ENCODE measurements at places on chromosomes 7 and 10.

DNA sequence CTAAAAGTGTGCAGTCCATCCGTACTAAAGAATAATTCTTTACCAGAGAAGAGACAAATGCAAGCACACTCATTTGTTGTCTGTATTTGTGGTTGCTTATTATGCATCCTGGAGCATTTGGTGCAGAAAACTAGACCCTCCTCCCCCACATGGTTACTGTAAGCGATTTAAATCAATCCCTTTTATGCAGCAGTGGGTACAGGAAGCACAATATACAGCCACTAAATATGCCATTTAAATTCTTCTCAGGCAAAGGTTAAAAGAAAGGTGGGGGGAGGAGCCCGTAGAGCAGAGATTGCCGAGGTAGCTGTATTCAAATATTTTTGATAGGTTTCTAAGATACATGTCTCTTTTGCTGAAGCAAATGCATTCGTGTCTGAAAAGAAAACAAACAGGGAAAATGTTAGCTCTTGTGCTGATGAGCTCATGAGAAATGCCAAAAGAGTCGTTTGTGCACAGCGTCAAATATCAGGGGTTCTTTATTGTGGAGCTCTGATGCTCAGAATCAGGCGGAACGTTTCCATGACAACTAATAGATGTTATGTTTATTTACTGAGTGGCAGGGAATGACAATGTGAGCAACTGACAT lies 131.3 kb upstream of the NPVF start:
- no peak for ATAC-seq

DNA sequence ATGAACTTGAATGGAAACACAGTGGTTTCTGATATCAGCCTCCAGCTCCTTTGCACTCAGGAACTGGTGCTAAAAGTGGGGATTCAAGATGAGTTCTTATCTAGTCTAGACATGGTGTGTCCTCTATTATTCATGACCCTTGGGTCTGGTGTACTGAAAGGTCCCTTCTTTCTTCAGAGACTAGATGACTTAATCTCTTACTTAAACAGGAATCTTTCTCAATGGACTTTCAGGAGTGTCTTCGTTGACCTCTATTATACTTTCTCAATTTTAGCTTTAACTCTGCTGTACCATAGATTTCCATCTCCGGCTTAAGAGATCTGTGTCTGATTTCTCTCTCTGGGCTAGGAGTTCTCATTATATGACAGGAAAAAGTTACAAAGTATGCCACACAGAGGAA lies 83.5 kb upstream of the INHBA start:
- no peak for ATAC-seq

DNA sequence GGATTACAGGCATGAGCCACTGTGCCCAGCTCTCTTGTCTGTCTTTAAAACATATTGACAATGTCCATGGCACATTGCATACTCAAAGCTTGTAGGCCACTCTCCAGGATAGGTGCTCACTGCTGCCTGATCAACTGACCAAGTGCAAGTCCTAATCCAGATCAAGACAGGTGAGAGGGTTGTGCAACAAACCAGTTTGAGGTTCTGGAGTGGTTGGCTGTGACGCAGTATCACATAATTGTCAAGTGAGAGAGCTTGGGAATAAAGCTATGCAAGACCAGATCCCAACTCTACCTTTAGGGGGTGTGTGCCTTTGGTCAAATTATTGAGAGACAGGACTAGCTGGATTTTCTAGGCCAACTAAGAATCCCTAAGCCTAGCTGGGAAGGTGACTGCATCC lies 43.0 kb upstream of the OPN4 start:
- no peak for ATAC-seq

DNA sequence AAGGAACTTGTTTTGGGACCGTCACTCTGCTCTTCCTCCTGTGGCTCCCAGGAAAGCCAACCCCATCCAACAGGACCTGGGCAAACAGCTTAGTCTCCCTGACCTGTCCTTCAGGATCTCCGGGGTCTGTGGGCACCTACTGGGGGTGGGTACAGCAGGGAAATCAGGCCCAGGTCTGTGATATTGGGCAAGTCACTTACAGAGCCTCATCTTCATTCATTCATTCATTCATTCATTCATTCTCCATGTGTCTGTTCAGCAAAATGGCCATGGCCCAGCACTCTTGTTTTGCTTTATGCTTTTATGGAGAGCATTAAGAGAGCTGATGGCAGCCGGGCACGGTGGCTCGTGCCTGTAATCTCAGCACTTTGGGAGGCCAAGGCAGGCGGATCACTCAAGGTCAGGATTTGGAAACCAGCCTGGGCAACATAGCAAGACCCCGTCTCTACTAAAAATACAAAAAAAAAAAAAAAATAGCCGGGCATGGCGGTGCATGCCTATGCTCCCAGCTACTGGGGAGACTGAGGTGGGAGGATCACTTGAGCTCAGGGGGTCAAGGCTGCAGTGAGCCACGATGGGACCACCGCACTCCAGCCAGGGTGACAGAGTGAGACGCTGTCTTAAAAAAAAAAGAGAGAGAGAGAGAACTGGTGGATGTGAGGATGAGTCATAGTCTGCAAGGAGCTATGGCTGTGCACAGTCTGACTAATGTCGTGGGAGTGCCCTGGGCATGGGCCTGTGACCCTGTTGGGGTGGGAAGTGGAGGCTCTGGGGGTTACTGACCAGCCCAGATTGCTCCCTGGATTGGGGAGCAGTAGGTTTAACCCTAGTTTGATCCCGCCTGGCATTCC lies 54.3 kb downstream of the CLIP2 start:
- no peak for ATAC-seq

DNA sequence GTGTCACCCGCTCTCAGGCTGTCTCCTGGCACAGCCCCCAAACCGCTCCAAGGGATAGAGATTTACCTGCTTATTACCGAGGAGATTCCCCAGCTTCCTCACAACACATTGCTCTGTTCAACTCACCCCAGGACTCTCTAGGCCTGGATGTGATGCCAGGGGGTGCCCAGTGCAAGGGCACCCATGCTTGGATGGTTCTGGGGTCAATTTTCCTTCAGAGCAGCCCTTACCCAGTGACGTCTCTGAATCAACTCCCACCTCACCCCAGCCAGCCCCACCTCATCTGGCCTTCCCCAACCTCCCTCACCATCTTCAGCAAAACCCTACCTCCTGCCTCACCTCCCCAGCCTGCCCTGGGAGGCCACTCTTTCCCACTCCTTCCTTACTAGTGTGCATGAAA lies 951.6 kb upstream of the ZNF722 start:
- no peak for ATAC-seq

DNA sequence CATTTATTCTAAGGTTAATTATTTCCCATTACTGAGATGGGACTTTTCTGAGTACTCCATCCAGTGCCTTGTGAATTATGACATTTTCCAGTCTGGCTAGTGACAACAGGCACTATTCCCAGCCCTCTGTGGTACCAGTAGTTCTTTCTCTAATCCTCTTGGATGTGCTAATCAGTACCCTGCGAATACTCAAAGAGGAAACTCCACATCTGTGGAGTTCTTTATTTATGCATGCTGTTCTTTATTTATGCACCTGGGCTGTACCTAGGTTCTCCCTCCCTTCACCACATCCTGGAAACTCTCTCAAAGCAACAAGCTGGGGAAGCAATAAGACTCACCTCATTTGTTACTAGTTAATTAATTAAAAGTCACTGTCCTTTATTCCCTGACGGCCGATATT lies 83.5 kb downstream of the TSPAN12 start:
- ATAC-seq, result no peak

GRCh38 chr7:15336146-15336545 lies 225.7 kb downstream of the AGMO start:
- ATAC-seq, result no peak

- ATAC-seq, result no peak
Measured at GRCh38 chr10:15719899-15720634, at the start of gene ITGA8. TSS of gene ITGA8 (minus strand) at chr10:15719922. CDS start at chr10:15719771, 151 bp downstream.

- no peak for ATAC-seq
Measured at GRCh38 chr7:54394834-54395233, 147.3 kb upstream of the VSTM2A start.

GRCh38 chr10:17961551-17962422 lies 10.1 kb downstream of the SLC39A12 start:
- ATAC-seq, result no peak
